8988T (cell line): ENCODE measurements at places on chromosomes 1 and 21.

DNA sequence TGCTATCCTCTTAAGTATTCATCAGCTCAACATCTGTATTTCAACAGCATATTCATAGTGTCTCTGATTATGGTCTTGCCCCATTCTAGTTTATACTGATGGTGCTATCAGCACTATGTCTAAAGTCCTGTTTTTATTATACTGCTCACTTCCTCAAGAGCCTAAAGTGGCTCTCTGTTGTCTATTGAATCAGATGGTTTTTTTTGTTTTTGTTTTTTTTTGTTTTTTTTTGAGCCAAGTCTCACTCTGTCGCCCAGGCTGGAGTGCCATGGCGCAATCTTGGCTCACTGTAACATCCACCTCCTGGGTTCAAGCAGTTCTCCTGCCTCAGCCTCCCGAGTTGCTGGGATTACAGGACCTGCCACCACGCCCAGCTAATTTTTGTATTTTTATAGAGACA lies 6.1 kb downstream of the STX12 start:
- no peak for DNase-seq

- no peak for DNase-seq
These were observed 22.3 kb upstream of the CASQ2 start for GRCh38 chr1:115790846-115791245.

GRCh38 chr21:29508301-29508700 lies 209.6 kb downstream of the BACH1 start:
- no peak for DNase-seq

DNA sequence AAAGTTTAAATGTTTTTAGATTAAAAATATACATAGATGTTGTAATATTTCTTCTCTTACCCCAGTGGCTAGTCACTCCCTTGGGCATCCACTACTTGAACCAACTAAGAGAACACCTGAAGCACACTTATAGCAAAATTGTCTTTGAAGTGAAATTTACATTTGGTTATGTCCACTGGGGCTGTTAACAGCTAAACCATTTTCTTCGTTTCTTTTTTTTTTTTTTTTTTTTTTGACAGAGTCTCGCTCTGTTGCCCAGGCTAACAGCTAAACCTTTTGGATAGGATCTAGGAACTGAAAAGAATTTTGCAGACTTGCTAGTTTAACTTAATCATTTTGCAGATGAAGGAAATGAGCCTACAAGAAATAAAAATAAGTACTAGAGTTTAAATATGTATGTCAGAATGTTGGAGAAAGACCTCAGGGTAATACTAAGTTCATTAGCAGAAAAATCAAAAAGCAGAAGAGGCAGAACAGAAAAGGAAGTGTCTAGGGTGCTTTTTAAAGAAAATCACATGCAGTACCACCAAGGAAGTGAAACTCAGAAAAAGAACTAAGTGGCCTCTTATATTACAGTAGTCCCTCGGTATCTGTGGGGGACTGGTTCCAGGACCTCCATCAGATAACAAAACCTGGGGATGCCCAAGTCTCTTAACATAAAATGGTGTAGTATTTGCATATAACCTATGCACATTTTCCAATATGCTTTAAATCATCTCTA lies 11.8 kb downstream of the DRAM2 start:
- DNase-seq = no peak
